Coronary artery (tissue), 2 donors: ENCODE measurements at places on chromosomes 1 and 21.

DNA sequence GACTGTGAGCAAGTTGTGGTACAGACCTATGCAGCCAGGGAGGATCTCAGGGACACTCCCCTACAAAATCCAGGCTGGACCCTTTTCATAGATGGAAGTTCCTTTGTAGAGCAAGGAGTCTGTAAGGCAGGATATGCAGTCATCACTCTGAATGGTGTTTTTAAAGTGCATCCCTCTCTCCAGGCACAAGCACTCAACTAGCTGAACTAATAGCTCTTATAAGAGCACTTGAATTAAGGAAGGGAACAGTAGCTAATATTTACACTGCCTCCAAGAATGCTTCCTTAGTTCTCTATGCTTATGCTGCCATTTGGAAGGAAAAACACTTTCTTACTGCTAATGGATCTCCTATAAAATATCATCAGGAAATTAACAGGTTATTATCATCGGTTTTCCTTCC is 27.0 kb upstream of the SMYD3 start:
- no peak for DNase-seq

DNA sequence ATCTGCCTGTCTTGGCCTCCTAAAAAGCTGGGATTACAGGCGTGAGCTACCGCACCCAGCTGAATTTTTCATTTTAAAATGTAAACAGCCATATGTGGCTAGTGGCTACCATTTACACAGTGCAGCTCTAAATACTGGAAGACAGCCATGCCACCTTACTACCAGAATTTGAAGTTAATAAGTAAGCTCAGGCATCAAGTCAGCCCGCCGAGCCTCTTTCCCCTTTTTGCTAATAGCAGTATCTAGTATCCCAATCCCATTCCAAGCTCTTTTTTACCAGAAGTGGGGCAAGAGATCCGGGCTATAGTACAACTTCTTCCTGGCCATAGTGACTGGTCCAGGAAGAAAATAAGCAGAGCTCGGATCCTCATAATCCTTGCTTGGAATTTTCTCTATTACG is 15.1 kb downstream of the TAF13 start:
- DNase-seq: no peak

GRCh38 chr1:27655151-27655937 is 16.6 kb downstream of the IFI6 start:
- no peak for DNase-seq

DNA sequence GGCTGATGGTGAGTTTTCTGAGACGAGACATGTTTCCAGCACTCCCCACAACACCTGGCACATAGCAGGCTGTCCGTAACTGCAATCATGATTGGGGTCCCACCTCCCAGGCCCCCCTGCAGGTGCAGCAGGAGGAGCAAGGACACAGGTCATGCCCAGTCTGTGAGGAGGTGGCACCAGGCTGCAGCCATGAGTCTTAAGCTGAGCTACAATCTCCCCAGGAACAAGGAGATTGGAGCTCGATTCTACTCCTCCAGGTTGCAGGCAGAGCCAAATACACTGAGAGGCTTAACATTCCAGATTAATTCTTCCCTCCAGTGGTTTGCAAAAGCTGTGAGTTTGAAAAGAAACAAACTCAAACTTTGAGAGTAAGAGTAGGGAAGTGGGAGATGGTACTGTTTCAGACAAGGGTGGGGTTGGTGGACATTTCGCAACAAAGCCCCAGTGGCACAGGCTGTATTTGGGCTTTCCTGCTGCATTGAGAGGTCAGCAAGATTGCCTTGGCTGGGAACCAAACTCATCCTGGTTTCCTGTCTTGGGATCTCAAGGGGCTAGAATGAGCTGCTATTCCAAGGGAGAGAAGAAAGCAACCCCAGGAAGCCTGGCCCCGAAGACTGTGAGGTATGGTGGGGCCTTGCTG is 64.8 kb upstream of the GALNT2 start:
- no peak for DNase-seq

GRCh38 chr1:45354838-45355237 is 14.6 kb upstream of the MUTYH start:
- DNase-seq: no peak
